ENCODE measurements at places on chromosomes 1 and 21.

- DNase-seq: no peak
Observed at GRCh38 chr1:41679531-41679930, 195.0 kb upstream of the EDN2 start.

GRCh38 chr1:167077128-167077867 lies 12.9 kb downstream of the GPA33 start:
- DNase-seq: no peak

- no peak for DNase-seq
Observed at GRCh38 chr1:12580054-12580887, 37.7 kb downstream of the DHRS3 start.

- DNase-seq: no peak
Observed at GRCh38 chr1:56838759-56839158, 15.8 kb upstream of the C8A start.

DNA sequence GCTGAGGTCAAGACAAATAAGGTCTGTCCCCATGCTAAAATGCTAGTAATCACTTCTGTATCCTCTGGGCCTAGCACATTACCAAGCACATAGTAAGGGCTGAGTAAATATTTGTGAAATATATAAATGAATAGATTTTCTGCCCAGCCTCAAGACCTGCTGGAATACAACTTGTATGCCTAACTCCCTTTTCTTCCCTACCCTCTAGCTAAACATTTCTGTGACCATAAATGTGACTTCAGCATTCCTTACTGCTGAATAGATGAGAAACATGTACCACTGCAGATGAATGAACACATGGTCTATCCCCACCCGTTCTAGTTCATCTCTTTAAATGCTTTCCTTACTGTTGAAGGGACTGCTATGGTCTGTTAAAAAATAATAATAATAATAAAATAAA lies 209.0 kb upstream of the HOOK1 start:
- no peak for DNase-seq

- DNase-seq: no peak
Observed at GRCh38 chr1:91691525-91691924, 190.9 kb downstream of the CDC7 start.

DNA sequence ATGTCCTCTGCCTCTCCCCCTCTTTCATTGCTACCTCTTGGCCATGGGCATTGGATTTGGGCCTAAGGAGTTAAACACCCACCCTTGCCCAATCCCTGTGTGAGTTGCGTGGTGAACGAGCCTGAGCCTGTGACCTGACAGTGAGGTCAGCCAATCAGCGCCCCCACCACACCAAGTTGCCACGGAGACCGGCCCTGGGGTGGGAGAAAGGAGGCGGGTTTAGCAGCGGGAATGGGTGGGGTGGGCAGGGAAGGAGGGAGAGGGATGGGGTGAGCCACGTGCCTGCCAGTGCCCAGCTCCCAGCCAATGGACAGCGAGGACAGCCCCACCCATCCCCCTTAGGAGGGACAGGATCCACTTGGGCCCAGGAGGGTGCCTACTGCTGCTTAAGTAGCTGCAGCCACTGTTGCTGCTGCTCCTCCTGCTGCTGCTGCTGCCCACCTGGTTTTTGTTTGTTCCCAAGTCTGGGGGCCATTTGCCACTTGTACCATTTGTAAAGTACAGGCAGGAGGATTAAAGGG lies 9.5 kb downstream of the ZBTB7B start:
- DNase-seq: no peak

GRCh38 chr1:79988401-79988800 lies 981.9 kb upstream of the ADGRL4 start:
- no peak for DNase-seq

- DNase-seq: no peak
Observed at GRCh38 chr1:18069903-18070302, 37.7 kb upstream of the IGSF21 start.

DNA sequence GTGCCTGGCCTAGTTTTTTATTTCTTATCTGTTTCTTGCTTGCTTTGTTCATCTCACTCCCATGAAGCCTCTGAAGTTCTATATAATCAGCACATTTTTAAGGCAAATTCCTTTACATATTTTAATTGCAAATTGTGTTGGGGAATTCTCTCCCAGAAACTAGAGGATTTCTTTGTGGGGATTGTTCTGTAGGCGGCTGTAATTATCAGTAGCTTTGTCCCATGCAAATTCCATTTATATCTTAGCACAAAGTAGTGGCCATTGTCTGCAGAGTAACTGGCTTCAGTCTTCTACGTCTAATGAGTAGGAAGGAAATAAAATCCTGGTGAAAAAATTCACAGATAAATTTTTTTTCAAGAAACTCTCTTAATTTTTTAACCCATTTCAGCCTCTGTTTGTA lies 35.7 kb downstream of the CLEC20A start:
- no peak for DNase-seq

DNA sequence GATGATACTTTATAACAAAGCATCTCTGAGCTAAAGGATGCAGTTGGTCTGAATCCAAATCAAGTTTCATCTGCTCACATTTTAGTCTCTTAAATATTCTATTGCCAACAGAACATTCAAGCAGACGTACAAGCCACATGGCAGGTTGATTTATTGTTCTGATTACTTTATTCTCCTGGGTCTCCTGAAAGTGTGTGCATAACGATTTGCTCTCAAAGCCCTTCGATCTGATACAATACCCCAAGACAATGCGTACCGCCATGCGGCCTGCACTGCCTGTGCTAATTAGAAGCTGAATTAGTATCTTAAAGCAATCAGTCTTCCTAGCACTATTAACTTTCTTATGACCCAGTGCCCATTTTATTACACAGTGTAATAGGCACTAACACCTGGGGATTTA lies 56.9 kb downstream of the FHAD1 start:
- no peak for DNase-seq

DNA sequence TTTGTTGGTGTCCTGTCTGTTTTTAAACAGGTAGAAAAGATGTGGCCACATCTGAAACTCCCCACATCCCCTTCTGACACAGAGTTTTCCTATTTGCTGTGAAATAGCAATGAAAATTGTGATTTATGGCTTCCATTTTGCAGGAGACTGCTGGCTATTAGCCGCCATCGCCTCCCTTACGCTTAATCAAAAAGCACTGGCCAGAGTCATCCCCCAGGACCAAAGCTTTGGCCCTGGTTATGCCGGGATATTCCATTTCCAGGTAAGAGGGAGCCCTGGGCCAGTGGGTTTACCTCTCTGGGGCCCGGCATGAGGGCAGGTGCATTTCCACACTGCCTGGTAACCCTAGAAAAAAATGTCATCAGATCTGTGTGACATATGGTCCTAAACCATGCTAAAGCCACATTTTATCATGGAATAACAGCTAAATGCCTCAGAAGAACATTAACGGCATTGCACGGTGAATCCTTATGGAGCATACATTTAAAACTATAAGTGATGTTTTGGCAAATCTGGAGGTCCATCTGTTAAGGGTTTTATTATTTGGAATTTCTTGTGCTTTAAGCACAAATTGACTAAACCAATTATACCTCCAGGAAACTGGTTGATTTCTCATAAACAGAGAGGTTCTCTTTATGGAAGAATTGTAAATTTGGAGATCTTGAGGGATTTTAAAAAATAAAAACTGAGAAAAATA lies 12.3 kb downstream of the CAPN9 start:
- DNase-seq: no peak

- no peak for DNase-seq
Observed at GRCh38 chr21:34513129-34513675, 1.2 kb upstream of the KCNE1 start.

DNA sequence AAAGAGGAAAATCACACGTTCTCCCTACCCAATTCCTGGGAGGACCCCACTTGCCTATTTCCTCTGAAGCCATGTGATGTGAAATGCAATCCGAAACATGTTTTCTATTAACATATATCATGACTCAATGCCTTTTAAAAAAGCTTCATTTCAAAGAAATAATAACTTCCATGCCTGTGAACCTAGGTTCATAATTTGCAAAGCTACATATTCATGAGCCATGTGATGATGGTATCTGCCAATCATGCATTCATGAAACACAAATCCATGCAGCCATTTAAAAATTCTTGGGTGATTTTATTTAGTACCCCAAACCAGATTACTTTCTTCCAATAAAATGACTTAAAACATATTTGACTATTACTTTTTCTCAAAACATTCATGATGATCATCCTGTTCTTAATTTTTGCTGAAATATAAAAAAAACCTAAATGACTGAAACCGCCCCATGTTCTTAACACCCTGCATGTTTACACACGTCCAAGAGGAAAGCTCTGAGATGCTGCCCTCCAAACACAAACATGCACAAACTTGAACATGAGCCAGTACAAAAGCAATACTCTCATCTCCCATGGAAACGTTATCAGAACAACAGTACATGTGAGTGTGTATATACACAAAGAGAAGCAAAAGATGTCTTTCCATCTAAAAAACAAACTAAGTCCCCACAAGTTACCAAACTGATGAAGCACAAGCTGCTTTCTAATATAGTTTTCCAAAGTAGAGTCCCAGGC lies 140.1 kb downstream of the TGFBR3 start:
- DNase-seq: no peak

DNA sequence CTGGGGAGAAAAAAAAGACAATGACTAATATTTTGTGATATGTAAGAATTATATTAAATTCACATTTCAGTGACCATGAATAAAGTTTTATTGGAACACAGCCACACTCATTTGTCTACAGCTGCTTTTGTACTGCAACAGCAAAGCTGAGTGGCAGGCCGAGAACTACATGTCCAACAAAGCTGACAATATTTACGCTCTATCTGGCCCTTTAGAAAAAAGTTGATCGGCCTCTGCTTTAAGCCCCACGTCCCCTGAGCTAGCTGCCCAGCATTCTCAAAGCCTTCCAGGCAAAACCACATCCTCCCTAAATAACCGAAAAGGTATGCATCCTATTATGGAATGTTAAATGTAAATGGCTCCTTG lies 8.6 kb downstream of the SLC2A1 start:
- DNase-seq: no peak

DNA sequence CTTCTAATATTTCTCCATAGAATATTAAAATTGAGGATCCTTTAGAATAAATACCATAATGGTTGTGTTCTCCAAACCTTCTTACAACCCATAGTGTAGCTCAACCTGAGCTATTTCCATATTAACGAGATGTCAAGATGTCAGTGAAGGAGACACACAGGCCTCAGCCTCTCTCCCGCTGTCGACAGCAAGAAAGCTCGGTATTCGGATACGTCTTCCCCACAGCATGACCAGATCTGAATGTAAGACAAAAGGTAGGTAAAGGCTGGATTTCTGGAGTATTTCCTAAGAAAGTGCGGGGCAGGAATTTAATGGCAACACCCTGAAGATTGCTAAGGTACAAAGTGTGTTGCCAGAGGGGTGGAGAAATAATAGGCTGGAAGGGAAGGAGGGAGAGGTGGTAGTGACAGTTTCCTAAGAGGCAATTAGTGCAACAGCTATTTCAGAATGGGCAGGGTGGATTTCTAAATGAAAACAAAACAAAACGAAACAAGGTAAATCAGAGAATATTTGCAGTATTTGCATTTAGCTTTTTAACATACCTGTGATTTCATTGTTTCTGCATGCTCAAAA lies 1.7 kb downstream of the ADSS2 start:
- no peak for DNase-seq

GRCh38 chr1:21942464-21942863 lies 5.4 kb upstream of the HSPG2 start:
- DNase-seq: no peak

DNA sequence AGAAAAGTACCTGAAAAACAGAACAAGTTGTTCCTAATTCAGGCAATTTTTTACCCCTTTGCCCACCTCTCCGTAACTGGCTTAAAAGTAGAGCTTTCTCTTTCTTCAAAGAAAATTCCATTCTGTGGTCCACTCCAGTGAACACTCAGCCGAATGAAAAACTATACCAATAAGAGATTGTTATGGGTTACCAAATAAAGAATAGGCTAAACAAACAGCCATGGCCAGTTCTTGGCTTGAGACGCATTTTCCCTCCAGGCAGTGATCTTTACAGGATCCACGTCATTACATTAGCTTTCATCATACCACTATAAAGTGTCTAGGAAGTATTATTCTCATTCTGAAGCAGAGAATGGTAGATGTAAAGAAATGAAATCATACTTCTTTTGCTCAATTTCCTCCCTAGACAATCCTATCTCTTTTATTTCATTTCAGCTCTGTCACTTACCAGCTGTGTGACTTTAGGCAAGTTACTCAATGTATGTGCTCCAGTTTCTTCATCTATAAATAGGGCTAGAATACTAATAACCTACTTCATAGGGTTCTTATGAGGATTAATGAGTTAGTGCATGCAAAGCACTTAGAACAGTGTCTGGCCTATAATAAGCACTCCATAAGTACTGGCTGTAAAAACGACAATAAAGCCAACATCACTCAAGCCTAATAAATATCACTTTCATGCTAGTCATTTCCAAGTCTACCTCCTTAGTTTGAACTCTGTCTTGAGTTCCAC lies 26.5 kb upstream of the TRIM45 start:
- DNase-seq: no peak

GRCh38 chr1:109632671-109633346 lies 13.2 kb downstream of the AMPD2 start:
- peak; percentile 72 for DNase-seq

GRCh38 chr1:38337711-38338110 lies 291.1 kb upstream of the POU3F1 start:
- DNase-seq: no peak

DNA sequence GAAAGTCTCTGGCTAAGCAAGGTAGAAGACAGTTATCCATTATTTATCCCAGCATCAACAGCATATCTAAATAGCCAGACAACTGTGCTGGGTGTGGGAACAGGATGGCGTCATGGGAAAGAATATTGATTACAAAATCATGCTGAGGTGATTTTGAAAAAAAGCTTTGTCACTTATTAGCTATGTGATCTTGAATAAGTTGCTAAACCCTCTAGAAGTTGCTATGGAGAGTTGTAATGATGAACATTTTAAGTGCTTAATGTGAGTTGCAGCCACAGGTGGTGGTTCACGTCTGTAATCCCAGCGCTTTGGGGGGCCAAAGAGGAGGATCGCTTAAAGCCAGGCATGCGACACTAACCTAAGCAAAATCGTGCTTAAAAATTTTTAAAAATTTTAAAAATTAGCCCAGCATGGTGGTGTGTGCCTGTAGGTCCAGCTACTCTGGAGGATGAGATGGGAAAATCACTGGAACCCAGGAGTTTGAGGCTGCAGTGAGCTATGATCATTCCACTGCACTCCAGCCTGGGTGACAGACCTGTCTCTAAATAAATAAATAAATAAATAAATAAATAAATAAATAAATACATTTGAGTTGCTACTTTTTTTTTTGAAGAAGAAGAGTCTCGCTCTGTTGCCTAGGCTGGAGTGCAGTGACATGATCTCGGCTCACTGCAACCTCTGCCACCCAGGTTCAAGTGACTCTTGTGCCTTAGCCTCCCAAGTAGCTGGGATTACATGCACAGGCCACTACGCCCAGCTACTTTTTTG lies 33.6 kb downstream of the WNT2B start:
- no peak for DNase-seq

DNA sequence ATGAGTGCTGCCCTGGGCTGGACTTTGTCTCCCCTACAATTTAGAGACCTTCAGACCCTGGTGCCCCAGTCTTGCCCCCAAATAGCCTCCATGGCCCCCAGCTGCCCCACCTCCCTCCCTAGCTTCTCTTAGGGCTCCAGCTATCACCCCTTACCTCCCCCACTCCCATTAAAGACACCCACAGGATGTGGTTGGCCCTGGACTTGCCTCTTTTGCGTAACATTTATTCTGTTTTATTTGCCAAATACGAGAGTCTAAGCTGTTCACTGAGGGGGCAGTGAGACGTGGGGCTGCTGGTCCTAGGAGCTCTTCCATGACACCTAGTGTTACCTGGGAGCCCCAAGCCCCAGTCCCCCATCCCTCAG lies 4.5 kb downstream of the ZC3H12A start:
- DNase-seq: no peak

- no peak for DNase-seq
Observed at GRCh38 chr1:147620543-147620942, 49.8 kb downstream of the ACP6 start.

All from NCI-H2107 (cell line).